AG04450 (cell line): ENCODE measurements at places on chromosomes 7 and 10. TPM values are rescaled to one million over a fixed set of nuclear protein-coding genes. Genes with fewer than 3 reads are reported as not detected.

The PRKCQ gene
- polyA plus RNA-seq = 0.10 and 0.26 TPM in 2 replicates

The TAS2R3 gene
- polyA plus RNA-seq = 0.19 and 0.21 TPM in 2 replicates

DNA sequence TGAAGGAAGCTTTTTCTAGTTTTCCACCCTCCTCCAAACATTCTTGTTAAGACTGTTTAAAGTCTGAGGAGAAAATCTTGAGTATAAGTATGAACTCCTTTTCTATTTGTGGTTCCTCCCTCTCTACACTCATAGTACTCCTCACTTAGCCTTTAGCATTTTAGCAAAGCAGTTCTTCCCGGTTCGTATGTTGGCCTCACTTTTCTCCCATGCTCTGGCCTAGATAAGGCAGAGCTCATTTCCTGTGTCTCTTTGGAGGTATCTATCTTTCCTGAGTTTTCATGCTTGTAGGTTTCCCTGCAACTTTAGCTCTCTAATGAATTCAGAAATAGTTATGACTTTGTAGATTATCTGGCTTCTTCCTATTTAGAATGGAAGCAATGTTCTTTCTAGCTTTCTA lies 5.9 kb upstream of the OR2F1 start:
- no peak for DNase-seq

GRCh38 chr7:110698576-110698975 lies 392.4 kb upstream of the LRRN3 start:
- no peak for DNase-seq

DNA sequence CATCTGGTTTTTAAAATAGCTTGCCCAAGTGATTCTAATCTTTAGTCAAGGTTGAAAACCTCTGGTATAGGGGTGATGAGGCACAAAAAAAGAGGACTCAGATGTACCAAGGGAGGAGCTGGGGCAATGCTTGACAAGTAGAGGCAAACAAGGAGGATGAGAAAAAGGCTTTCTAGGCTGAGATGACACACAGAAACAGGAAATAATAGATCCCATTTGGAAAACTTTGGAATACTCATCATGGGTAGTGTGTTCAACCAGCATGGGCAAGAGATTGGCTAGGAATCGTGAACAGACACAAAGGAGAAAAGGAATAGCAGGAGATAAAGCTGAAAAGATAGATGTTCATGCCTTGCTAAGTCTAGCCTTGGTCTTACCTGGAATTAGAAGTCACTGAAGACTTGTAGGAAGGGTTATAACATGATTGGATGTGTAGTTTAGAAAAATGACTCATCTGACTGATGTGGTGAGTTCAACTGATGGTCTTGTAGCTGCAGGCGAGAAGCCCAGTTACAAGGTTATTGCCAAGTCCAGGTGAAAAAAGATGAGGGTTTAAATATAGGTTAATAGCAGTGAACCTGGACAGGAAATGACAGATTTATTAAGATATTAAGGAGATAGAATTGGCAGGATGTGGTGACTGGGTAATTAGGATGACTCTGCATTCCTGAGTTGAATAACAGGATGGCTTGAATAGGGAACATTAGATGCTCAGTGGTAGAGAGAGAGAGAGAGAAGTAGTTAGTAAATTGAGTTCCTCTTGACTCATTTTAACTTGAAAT lies 214.0 kb upstream of the LRGUK start:
- DNase-seq = no peak

GRCh38 chr10:123603130-123603529 lies 63.0 kb upstream of the GPR26 start:
- no peak for DNase-seq

DNA sequence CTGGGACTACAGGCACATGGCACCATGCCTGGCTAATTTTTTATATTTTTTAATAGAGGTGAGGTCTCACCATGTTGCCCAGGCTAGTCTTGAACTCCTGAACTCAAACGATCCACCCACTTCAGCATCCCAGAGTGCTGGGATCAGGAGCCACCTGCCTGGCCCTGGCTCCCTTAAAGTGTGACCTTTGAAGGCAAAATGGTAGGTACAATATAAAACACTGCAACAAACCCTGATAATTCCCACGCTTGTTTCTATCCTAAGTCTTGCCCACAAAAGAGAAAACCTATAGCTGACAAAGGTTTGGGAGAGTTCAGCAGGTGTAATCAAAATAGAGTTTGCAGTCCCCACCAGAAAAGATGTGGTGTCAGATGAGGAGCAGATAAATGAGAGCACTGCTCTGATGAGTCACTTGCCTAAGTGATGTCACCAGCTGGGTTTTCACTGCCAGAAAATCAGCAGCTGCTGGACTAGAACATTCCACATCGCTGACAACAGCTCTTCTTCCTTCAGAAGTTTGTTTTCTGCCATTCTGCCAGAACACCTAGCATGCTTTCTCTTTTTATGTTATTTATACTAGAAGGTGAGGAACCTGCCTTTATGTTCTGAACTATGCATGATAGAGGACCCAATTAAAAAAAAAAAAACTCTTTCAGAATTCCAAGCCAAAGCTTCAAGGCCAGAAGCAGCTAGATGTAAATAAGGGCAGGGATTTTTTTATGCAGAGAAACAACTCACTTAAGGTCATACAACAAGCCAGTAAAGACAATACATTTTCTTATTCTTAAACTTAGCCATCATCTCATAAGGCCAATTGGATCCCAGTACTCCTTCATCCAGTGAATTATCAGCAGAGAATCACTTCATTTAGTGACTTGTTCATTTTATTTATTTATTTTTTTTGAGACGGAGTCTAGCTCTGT lies 18.0 kb downstream of the PURB start:
- peak; percentile 64 for DNase-seq

The SPDYE6 gene
- polyA plus RNA-seq = not detected in 2 replicates

- DNase-seq = no peak
Observed at GRCh38 chr10:79219322-79219957, 127.8 kb upstream of the PPIF start.

GRCh38 chr7:4878336-4879335 lies 4.9 kb downstream of the RADIL start:
- DNase-seq = no peak

- no peak for DNase-seq
Observed at GRCh38 chr7:40310258-40310657, 175.5 kb downstream of the SUGCT start.

DNA sequence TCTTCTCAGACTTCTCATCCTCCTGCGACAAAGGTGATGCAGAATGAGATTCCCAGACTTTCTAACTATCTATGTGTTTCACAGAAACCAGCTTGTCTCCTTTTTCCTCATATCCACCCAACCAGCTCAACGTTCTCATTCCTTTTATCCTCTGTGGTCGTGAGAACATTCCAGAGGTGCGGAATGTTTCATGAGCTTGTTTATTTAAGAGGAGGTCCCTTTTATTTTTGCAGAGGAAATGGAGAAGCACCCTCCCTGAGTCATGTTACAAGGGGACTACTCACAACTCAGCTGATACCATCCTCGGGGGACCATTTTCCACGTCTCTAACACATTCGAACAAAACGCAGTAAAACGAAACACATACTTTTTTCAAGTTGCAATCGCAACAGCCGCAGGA lies 93.2 kb downstream of the ZRANB1 start:
- peak; percentile 83 for DNase-seq

- no peak for DNase-seq
Observed at GRCh38 chr10:113264333-113265131, 288.3 kb upstream of the HABP2 start.

The NME8 gene
- not detected in 2 replicates for polyA plus RNA-seq

- peak; percentile 23 for DNase-seq
Observed at GRCh38 chr7:155584763-155585531, 38.6 kb upstream of the CNPY1 start.

The STOX1 gene
- 0.07 and 0.12 TPM in 2 replicates for polyA plus RNA-seq

The SPDYE1 gene
- polyA plus RNA-seq = not detected in 2 replicates

The RTKN2 gene
- polyA plus RNA-seq = 1.0 and 1.4 TPM in 2 replicates

The FAM204A gene
- 34.8 and 42.8 TPM in 2 replicates for polyA plus RNA-seq

The HMX3 gene
- polyA plus RNA-seq = not detected in 2 replicates

DNA sequence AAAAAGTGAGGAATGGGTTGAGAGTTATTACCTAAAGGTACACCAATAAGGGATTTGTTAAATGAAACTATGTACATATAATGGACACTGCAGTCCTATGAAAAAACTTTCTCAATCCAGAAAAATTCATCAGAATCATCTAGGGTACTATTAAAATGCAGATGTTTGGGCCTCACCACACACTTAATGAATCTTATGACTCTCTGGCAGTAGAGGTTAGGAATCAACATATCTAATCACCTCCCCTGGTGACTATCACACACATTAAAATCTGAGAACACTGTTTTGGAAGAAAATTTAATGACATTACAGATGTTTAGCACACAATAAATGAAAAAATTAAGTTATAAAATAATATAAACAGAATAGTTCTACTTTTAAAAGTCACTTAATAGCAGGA lies 32.1 kb downstream of the BAZ1B start:
- no peak for DNase-seq

The ALKBH4 gene
- polyA plus RNA-seq = 4.3 and 5.6 TPM in 2 replicates

- no peak for DNase-seq
Observed at GRCh38 chr7:37282093-37282444, 166.6 kb downstream of the ELMO1 start.

DNA sequence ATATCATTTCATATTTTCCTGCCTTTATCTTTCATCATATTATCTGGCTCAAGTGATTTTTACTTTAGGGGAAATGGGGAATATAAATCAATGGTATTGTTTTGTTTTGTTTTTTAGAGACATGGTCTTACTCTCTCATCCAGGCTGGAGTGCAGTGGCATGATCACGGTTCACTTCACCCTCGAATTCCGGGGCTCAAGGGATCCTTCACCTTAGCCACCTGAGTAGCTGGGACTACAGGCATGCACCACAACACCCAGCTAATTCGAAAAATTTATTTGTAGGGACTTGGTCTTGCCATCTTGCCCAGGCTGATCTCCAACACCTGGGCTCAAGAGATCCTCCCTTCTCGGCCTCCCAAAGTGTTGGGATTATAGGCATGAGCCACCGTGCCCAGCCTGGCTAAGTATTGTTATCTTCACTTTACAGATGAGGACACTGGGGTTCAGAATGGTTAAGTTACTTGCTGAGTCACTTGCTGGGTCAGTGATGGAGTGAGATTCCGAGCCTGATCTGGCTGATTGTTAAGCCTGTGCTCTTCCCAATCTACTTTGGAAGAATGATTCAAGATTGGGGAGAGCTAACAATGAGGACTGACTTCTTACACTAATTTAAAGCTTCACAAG lies 3.7 kb upstream of the SLC16A9 start:
- DNase-seq = no peak

GRCh38 chr10:23051278-23051677 lies 44.1 kb upstream of the MSRB2 start:
- DNase-seq = no peak

DNA sequence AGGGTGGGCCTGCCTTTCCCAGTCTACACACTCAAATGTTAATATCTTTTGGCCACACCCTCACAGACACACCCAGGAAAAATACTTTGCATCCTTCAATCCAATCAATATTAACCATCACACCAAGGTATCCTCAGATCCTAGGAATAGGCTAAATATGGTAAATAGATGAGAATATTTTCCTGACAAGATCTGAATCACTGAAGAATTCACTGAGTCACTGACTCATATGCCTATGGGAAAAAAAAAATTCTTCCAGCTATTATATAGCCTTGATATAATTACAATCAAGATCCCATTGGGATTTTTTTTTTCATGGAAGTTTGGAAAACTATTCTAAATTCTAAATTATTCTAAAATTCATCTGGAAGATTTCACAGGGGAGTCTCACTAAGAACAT lies 65.8 kb downstream of the INHBA start:
- DNase-seq = no peak

The ZSWIM8 gene
- polyA plus RNA-seq = 44.2 and 58.3 TPM in 2 replicates

DNA sequence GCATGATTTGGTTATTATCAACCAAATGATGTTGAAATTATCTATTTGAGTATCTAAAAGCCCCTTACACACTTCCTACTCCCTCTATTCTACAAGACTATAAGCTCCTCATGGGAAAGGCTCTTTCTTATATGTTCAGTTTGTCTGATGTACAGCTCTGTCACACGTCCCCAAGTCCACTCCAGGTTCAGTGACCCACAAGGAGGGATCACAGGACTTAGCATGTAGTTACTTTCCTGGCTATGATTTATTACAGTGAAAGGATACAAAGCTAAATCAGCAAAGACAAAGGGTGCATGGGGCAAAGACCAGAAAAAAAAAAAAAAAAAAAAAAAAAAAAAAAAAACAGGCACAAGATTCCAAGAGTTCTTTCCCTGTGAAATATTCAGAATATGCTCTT lies 125.6 kb upstream of the TMEM106B start:
- no peak for DNase-seq

The DENND11 gene
- polyA plus RNA-seq = 4.9 and 5.3 TPM in 2 replicates

The CELF2 gene
- 20.9 and 24.7 TPM in 2 replicates for polyA plus RNA-seq

The COL13A1 gene
- 10.9 and 13.1 TPM in 2 replicates for polyA plus RNA-seq

DNA sequence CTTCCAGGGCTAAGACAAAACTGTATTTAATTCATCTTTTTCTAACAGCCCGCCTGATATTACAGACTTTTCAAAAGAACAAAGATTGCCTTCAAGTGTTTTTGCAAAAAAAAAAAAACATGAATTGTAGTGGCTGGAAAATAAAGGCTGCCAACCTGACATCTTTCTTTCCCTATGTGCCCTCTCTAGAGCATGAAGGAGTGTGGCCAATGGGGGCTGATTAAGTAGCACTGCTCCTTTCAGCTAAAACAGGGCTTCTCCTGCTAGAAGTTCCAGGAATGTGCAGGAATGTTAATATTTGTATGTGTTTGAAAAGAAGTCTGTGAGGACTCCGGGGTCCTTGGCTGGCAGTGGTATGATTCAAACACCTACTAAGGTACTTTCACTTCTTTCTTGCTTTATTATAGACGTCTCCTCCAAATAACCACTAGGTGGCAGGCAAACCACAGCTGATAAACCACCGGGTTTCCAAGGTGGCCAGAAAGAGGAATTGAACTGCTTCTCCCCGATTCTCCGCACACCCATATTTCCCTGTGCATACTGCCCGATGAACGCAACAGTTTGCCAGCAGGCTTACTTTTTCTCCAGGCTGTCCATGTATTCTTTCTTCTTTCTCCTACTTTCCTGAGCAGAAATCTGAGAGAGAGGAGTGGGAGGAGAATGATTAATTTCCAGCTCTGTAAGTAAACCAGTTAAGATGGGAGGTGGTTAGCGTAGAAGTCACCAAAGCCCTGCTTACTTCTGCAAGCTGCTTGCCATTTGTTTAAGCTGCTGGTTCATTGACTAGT lies 56.8 kb upstream of the DGKI start:
- peak; percentile 50 for DNase-seq

DNA sequence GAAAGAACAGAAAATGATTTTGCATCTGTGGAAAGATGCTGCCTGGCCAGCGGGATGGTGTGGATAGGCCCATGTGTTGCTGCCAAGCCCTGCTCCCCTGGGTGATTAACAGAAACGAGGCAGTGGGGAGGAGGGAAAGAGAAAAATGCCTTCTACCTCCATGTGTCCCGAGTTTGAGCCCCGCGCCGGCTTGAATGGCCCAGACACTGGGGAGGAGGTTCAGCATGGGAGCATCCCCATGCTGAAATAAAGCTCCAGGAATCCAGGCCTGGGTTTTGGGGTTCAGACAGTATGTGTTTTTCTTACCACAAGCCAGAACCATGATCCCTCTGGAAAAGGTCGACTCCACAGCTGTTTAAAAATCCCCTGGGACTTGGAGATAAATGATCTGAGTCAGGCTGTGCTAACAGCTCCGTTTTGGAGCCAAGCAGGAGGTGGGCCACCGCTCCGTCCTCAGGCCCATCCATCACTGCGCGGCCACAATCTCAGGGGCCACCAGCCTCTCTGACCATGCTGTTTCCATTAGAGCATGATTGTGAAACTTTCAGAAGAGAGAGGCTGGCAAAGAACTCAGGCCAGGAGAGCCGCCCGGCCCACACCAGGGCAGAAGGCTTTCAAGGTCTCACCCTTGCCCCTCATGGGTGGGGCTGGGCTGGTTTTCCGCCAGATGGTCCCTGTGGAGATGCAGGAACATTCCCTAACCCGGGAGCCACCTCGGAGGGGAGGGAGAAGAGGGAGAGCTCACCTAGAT lies 299.7 kb downstream of the ZEB1 start:
- DNase-seq = no peak

The GATAD1 gene
- polyA plus RNA-seq = 26.9 and 31.7 TPM in 2 replicates

- no peak for DNase-seq
Observed at GRCh38 chr7:374706-375311, 84.8 kb downstream of the FOXL3 start.
